ENCODE measurements at places on chromosomes 2 and 18.

GRCh38 chr2:200968162-200968561 is 4.7 kb upstream of the ORC2 start:
- no peak for DNase-seq

DNA sequence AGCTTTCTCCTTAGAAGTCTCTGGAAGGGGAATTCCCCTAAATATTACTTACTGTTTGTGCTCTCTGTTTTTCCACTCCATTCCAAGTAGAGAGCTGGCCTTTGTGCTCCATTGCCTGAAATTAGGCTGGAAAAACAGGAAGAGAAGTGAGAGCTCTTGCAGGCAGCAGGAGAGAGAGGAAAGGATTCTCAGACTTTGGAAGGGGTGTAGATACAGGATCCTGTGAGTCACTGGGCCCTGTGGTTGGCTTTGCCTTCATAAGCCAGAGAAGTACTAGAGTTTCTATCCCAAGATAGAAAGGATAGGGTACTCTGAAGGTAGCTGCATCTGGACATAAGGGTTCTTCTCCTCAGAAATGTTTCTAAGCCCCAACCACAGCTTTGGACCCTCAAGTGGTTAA is 188.9 kb downstream of the CMPK2 start:
- no peak for DNase-seq

GRCh38 chr2:221103930-221104329 is 468.2 kb downstream of the EPHA4 start:
- no peak for DNase-seq

DNA sequence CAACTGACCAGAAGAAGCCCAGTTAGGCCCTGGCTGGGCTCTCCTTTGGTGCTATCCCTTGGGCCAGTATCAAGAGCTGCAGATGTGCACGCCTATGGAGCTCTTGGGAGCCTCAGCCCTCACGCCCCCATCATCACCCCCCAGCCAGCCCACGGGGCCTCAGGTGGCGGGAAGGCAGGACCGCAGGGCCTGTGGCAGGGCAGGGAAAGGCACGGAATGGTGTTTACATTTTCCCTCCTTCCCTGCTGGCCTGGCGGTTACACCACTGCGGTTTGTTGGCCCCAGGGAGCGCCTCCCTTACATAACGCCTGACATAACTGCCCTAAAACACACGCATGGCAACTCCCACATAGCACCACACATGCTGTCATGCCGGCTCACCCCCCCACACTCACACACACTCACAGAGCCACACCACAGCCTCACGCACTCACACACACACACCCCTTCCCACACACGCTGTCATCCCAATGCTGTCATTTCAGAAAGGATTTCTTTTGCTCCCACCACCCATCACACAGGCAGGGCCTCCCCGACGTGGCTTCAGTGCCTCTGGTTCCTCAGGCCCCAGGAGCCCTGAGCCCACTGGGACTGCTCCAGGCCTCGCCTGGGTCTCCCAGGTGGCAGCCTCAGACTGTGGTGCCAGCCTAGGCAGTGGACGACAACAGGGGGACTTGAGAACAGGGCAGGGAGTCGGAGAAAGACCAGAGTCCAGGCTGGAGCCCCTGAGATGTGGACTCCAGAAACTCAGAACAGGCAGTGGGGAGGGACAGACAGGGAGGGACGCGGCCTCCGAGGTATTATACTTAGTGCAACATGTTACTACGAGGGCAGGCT is 15.7 kb downstream of the ZFP36L2 start:
- no peak for DNase-seq

- no peak for DNase-seq
These were observed 134.3 kb downstream of the TDRD15 start for GRCh38 chr2:21258082-21258481.

GRCh38 chr2:171617981-171618380 is 69.3 kb upstream of the DYNC1I2 start:
- no peak for DNase-seq

GRCh38 chr2:234363647-234364294 is 133.1 kb downstream of the ARL4C start:
- DNase-seq = no peak

- no peak for DNase-seq
These were observed 38.4 kb downstream of the EPAS1 start for GRCh38 chr2:46335391-46336282.

- no peak for DNase-seq
These were observed 460.4 kb downstream of the MBD2 start for GRCh38 chr18:53764086-53764485.

DNA sequence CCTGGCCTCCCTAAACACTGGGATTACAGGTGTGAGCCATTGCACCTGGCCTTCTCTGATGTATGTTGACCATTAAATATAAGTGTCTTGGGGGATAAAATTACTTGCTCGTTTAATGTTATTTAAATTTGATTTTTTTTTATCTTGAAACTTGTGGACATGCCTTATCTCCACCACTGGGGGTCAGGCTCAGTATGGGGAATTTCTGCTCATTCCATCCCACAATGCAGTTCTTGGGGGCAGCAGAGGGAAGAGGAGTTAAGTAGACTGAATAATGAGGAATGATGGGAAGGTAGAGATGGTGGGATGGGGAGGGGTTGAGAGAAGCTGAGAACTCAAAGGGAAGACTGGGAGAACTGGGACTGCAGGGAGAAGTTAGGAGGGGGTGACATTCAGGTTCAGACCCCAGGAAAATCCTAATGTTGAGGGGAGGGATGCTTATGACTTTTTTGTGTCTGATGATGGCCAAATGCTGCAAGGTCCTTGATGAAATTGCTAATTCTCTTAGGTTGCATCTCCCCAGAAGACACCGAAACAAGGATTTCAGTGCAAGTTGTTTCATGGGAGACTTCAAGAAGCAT is 174.2 kb downstream of the MIB1 start:
- DNase-seq = no peak

DNA sequence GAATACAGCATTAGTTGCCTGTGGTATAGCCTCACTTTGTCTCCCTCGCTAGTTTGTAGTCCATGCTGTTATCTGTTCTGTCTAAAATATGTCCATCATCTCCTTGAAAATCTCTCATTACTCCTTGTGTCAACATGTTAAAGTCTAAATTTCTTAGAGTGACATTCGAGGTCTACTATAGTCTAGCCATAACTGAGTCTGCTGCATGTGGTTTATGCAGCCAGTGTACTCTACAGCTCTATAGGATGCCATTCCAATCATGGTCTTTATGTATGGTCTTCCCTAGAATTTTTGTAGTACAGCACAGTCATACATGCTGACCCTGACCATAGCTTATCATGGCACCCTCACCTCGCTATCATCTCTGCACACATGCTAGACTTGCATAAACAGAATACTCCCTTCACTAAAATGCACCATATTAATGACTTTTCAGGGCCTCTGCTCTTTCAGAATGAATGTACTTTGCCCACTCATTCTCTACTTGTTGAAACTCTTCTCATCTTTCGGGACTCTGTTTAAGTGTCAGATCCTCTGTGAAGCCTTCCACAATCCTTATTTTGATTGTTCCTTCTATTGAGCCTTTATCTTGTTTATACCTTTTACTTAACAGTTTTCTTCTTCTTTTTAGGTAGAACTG is 12.8 kb downstream of the TANK start:
- no peak for DNase-seq

DNA sequence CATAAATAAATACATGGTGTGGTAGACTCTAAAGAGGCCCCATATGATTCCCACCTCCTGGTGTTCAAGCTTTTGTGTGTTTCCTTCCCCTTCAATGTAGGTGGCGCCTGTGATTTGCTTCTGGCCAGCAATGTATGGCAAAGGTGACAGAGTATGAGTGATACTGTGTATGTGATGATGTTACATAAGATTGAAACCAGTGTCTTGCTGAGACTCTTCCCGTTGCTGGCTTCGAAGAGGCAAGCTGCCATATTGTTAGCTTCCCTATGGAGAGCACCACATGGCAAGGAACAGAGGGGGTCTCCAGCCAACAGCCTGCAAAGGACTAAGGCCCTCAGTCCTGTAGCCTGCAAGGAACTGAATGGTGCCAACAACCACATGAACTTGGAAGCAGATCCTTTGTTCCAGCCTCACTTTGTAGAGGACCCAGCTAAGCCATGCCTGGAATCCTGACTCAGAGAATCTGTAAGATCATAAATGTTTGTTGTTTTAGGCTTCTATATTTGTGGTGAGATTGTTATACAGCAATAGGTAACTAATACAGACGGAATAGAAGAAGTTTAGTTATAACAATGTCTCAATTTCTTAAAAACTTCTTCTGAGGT is 1.7 kb upstream of the SMAD4 start:
- no peak for DNase-seq

GRCh38 chr2:80323610-80324009 is 19.1 kb upstream of the LRRTM1 start:
- no peak for DNase-seq

DNA sequence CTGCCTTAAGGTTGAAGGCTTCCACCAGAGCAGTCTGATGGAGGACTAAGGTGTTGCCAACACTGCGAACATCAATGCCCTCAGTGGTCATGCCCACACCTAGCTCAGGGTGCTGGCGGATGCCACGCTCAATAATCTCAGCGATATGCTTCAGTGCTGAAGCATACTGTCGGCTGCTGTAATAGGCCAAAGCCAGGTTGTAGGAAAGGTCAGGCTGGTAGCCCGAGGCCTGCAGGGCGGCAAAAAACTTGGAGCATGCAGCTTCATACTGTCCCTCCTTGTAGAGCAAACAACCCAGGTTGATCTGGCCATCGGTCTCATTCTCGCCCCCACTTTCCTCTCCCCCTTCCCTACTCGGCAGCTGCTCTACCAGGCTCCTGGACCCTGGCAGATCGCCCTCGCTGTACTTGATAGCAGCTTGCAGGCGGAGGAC is 159.4 kb downstream of the AGPS start:
- no peak for DNase-seq

- no peak for DNase-seq
These were observed 409.0 kb downstream of the LPIN1 start for GRCh38 chr2:12155303-12156051.

- DNase-seq = no peak
These were observed 137.8 kb downstream of the TDRD15 start for GRCh38 chr2:21261591-21261990.

GRCh38 chr2:24163186-24163585 is 11.7 kb upstream of the FAM228A start:
- no peak for DNase-seq

GRCh38 chr2:126905991-126906390 is 7.3 kb downstream of the TEX51 start:
- DNase-seq = no peak

DNA sequence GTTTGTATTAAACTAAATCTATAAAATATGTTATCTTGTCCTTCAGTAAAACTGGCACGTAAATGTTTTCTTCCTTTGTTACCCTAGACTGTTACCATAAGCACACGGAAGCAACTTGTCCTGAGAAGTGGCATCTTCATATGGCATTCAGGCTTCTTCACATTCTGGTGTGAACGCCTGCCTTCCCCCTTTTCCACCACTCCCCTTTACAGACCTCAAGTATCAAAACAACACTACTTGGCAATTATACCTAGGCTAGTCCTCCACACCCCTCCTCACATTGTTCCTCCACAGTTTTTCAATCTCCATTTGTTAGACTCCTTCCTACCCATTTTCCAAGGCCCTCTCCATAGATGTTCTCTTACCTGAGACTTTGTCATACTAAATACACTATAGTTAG is 2.9 kb downstream of the MEX3C start:
- no peak for DNase-seq

DNA sequence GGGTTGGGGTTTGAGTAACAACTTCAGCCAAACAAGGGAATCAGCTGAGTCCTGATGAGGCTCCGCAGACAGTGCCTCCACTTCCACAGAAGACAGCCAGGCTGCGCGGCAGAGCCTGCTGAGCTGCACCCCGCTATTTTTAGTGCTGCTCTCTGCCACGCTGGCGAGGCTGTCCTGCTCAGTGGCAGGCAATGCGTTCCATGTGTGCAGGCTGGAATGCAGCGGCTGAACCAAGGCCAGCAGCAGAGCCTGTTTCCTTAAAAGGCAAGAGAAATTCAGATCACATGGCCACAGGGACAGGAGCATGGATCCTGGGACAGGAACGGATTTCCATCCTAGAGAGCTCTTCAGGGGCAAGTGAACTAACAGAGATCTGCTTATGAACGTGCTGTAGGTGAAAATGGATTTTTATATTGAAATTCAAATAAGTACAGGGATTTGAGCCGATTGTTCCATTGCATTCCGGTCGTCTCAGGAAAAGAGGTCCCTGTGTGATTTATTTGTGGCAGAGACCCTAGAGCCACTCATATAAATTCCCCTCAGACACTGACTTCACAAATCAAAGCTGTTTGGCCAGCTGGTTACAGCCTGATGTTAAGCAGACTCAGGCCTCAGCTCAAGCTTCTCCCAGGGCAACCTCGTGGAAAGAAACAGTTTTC is 98.7 kb downstream of the COL6A3 start:
- no peak for DNase-seq

- no peak for DNase-seq
These were observed 2.7 kb upstream of the CCBE1 start for GRCh38 chr18:59699750-59700534.

- DNase-seq = no peak
These were observed 15.7 kb downstream of the C1QL2 start for GRCh38 chr2:119142824-119143223.

- no peak for DNase-seq
These were observed 53.9 kb downstream of the THOC1 start for GRCh38 chr18:213966-214365.

GRCh38 chr2:115122701-115123100 is 680.3 kb downstream of the DPP10 start:
- no peak for DNase-seq

DNA sequence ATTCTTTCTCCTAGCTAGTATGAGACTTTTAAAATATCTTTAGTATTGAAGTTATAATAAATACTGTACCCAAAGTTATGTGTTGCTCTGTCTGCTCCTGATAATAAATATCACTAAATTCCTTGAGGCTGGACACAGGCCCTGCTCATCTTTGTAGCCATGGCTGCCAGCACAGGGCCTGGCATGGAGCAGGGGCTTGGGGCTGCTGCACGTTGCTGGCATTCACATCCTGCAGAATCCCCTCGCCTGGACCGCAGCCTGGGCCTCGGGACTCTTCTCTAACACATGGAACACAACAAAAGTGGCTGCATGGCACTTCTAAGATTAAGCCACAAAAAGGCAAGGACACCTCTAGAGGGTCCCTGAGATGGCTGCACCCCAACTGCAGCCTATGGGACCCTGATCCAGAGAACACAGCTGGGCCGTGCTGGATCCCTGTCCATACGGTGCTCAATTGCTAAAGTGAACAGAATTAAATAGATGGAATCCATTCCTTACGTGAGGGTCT is 477.5 kb upstream of the MYT1L start:
- no peak for DNase-seq

DNA sequence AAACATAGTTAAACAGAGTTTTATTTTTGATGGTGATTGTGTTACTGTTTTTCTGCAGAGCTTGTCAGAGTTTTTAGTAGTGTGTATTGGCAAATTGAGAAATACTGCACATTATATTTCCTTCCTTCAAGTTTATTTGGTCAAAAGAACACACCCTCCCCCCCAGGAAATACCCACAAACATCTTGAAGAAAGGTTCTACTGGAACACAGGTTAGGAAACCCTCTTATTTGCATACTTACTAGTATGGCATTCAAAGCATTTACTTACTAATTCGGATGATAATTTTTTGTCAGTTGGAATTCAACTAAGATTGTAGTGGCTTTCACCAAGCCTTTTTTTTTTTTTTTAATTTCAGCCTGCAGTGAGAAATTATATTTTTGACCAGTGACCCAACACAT is 9.1 kb downstream of the CAB39 start:
- no peak for DNase-seq

GRCh38 chr18:73520229-73520628 is 627.4 kb downstream of the FBXO15 start:
- DNase-seq = no peak

GRCh38 chr2:233813236-233814055 is 35.3 kb downstream of the MROH2A start:
- DNase-seq = no peak

- DNase-seq = no peak
These were observed 183.5 kb upstream of the HS6ST1 start for GRCh38 chr2:128502200-128502599.
